ENCODE measurements at places on chromosomes 2 and 18. TPM values are rescaled to one million over a fixed set of nuclear protein-coding genes. Genes with fewer than 3 reads are reported as not detected.

DNA sequence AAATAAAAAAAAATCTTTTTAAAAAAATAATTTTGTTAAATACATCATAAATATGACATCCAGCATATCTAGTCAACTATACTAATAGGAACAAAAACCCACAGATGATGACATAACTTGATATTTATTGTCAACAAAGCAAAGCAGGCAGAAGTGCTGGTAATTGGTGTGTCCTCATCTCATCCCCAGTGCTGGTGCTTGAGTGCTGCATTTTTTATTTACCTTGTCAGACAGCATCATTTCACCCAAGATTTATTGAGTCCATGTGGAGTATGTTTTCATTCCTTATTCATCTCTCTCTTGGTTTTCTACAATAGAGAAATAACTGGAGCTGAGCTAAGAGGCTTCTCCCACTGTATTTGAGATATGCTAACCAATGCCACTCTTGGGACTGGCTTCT is 191.6 kb upstream of the SLC14A2 start:
- DNase-seq, result no peak

Gene ANTXR1
- 77.4 TPM for total RNA-seq

GRCh38 chr18:23211146-23211545 is 75.9 kb downstream of the CABLES1 start:
- no peak for DNase-seq

GRCh38 chr2:95052307-95052706 is 26.8 kb downstream of the MAL start:
- DNase-seq, result no peak

DNA sequence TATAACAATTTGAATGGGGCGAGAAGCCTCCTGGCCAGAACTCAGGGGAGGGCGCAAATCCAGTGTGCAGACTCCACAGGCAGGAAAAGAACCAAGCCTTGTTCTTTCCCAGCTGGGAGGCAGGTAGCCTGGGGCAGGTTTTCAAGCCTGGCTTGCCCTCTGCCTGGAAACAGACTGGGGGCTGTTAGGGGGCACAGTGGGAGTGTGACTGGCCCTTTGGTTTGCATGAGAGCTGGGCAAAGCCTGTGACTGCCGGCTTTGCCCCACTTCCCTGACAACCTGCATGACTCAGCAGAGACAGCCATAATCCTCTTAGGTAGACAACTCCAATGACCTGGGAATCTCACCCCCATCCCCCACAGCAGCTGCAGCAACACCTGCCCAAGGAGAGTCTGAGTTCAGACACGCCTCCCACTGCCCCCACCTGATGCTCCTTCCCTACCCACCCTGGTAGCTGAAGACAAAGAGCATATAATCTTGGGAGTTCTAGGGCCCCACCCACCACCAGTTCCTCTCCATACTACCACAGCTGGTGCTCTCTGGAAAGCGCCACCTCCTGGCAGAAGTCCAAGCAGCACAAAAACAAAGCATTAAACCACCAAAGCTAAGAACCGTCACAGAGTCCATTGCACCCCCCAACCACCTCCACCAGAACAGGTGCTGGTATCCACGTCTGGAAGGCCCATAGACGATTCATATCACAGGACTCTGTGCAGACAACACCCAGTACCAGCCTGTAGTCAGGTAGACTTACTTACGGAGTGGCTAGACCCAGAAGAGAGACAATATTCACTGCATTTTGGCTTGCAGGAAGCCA is 402.5 kb downstream of the STK39 start:
- no peak for DNase-seq

Gene UGT1A8
- not detected for total RNA-seq

GRCh38 chr2:61802548-61802947 is 51.3 kb downstream of the FAM161A start:
- no peak for DNase-seq

Measured in progenitor cell of endocrine pancreas (in vitro differentiated cells).